ENCODE measurements at places on chromosomes 6 and 20. TPM values are rescaled to one million over a fixed set of nuclear protein-coding genes. Genes with fewer than 3 reads are reported as not detected.

DNA sequence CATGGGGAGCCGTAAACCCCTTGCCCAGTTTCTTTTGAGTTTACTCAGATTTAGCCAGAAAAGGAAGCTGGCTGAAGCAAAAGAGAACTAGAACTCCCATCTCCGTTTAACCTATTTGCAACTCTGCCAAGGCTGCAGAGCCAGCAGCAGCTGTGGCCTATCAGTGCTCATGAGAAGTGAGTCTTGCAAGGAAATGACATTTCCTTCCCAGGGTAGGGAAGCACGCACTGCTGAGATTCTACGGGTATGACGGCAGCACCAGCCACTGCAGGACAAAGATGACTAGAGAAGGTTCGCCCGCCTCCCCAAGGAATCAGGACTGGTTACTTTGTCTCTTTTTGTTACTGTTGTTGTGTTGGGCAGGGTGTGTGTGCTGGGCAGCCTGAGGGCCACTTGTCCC is 47.6 kb downstream of the PPP1R3G start:
- H3K4me1 ChIP-seq: no peaks in the 10 kb centered on the region
- no peak overlapping the region for H3K27ac ChIP-seq
- no peak overlapping the region for H3K4me3 ChIP-seq
- H3K36me3 ChIP-seq: no peaks in the 10 kb centered on the region
- peak; percentile 75 for DNase-seq
- H3K27me3 ChIP-seq: no peaks in the 10 kb centered on the region

GRCh38 chr6:125872259-125872921 is 81.6 kb downstream of the NCOA7 start:
- no peak for DNase-seq
- no peaks in the 10 kb centered on the region for H3K4me1 ChIP-seq
- H3K27me3 ChIP-seq: no peaks in the 10 kb centered on the region

DNA sequence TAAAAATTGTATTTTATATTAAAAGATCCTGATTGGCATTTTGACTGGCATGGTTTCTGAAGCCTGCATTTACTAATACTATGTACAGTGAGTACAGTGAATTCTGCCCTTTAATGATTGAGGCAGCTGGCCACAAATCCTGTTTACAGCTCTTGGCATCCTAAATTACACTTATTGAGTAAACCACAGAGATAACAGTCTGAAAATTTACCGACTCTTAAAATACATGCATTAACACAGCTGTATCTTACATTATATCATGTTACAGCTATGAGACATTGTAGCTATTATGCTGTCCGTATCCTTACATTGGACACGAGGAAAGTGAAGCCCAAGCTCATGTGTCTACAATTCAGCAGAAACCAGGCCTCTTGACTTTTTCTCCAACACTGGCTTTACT is 90.8 kb downstream of the FAM83B start:
- no peak overlapping the region for H3K27ac ChIP-seq
- H3K4me3 ChIP-seq: no peak overlapping the region
- no peaks in the 10 kb centered on the region for H3K27me3 ChIP-seq

- H3K4me1 ChIP-seq: no peaks in the 10 kb centered on the region
- no peak for DNase-seq
- H3K27me3 ChIP-seq: no peaks in the 10 kb centered on the region
- H3K36me3 ChIP-seq: no peaks in the 10 kb centered on the region
- H3K4me3 ChIP-seq: no peak overlapping the region
These were observed 59.4 kb upstream of the CITED2 start for GRCh38 chr6:139433631-139434419.

DNA sequence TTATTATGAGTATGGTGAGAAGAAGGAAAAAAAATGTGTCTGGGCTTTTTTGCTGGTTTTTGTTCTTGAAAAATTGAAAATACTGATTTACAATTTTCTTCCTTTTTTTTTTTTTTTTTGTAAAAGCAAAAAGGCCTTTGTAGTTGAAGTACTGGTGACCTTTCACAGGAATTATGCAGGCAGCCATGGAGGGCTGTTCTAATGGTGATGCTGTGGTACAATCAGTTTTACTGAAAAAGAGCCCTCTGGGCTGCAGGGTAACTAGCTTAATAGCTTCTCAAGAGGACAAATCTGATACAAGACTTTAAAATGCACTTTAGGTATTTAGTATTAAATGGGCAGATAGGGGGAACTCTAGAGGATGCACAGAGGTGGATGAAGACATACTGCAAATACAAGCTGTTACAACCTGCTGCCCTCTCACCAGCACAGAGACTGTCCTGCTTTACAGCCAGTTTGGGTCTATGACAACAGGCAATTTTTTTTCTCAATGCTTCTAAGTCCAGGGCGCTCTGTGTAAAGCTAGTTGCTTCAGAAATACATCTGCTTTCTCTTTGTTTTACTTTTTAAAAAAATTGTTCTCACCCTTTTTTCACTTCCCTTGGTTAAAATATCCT is 61.6 kb upstream of the HS3ST5 start:
- H3K4me1 ChIP-seq: no peaks in the 10 kb centered on the region
- no peak for DNase-seq
- H3K27me3 ChIP-seq: no peaks in the 10 kb centered on the region
- H3K36me3 ChIP-seq: no peaks in the 10 kb centered on the region

- no peaks in the 10 kb centered on the region for H3K4me1 ChIP-seq
- DNase-seq: no peak
- H3K36me3 ChIP-seq: no peaks in the 10 kb centered on the region
- no peak overlapping the region for H3K4me3 ChIP-seq
These were observed 45.9 kb upstream of the MC3R start for GRCh38 chr20:56202493-56203077.

GRCh38 chr6:3429211-3429610 is 27.6 kb downstream of the SLC22A23 start:
- no peak overlapping the region for H3K4me3 ChIP-seq
- H3K4me1 ChIP-seq: no peaks in the 10 kb centered on the region
- H3K27me3 ChIP-seq: no peaks in the 10 kb centered on the region
- H3K27ac ChIP-seq: no peak overlapping the region
- no peak for DNase-seq

GRCh38 chr20:41889126-41889843 is 271.1 kb upstream of the CHD6 start:
- peak; percentile 64 for DNase-seq
- no peaks in the 10 kb centered on the region for H3K36me3 ChIP-seq
- peaks cover 12% of the 10 kb centered on the region for H3K4me1 ChIP-seq
- peak overlapping the region; percentile 90 for H3K27ac ChIP-seq
- H3K27me3 ChIP-seq: no peaks in the 10 kb centered on the region

GRCh38 chr20:11159728-11160127 is 485.9 kb upstream of the JAG1 start:
- no peak for DNase-seq
- H3K27me3 ChIP-seq: no peaks in the 10 kb centered on the region
- no peak overlapping the region for H3K4me3 ChIP-seq
- no peaks in the 10 kb centered on the region for H3K36me3 ChIP-seq

Gene PNLDC1
- not detected for total RNA-seq

- no peaks in the 10 kb centered on the region for H3K27me3 ChIP-seq
- H3K4me3 ChIP-seq: no peak overlapping the region
- DNase-seq: peak; percentile 49
- no peak overlapping the region for H3K27ac ChIP-seq
- H3K4me1 ChIP-seq: no peaks in the 10 kb centered on the region
These were observed 738.4 kb downstream of the KIF16B start for GRCh38 chr20:15834857-15835256.

- H3K4me1 ChIP-seq: no peaks in the 10 kb centered on the region
- peaks cover 41% of the 10 kb centered on the region for H3K36me3 ChIP-seq
- H3K27me3 ChIP-seq: no peaks in the 10 kb centered on the region
- H3K27ac ChIP-seq: peak overlapping the region; percentile 86
These were observed 888 bp downstream of the DYNLRB1 start for GRCh38 chr20:34517114-34517505.

Gene ATAT1
- 38.0 TPM for total RNA-seq

DNA sequence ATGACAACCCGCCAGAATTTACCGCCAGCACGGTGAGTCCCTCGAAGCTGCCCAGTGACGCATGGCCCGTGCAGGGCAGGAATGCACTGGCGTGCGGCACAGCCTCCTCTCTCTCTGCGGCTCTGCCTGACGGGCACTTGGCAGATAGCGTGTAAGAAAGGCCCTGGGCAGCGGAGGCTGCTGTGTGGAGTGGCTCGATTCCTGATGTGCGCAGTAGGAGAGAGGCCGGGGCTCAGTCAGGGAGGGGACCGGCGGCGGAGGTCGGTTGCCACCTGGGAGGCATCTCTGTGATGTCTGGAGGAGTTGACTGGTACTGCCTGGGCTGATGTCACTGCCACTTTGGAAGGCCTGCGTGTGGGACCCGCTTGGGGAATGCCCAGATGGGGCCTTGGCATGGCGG is 170.7 kb downstream of the TAF4 start:
- no peak for DNase-seq
- no peaks in the 10 kb centered on the region for H3K36me3 ChIP-seq
- H3K4me3 ChIP-seq: no peak overlapping the region
- no peak overlapping the region for H3K27ac ChIP-seq
- H3K4me1 ChIP-seq: no peaks in the 10 kb centered on the region

GRCh38 chr20:38392356-38392755 is 42.8 kb downstream of the SNHG17 start:
- no peaks in the 10 kb centered on the region for H3K36me3 ChIP-seq
- H3K4me1 ChIP-seq: peaks cover 8% of the 10 kb centered on the region
- no peak overlapping the region for H3K4me3 ChIP-seq
- H3K27ac ChIP-seq: no peak overlapping the region
- peak; percentile 61 for DNase-seq

Gene CRISP1
- total RNA-seq: not detected

DNA sequence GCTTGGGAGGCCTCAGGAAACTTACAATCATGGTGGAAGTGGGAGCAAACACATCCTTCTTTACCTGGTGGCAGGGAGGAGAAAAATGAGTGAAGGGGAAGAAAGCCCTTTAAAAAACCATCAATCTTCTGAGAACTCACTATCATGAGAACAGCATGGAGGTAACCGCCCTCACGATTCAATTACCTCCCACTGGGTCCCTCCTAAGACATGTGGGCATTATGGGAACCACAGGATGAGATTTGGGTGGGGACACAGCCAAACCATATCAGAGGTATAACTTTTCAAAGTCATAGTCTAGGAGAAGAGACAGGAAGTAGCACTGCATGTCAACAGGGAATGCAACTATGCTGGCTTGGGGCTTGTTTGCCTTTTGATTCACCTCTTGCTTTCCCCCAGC is 59.9 kb upstream of the DTNBP1 start:
- DNase-seq: no peak
- H3K4me3 ChIP-seq: no peak overlapping the region
- no peak overlapping the region for H3K27ac ChIP-seq
- no peaks in the 10 kb centered on the region for H3K27me3 ChIP-seq
- H3K4me1 ChIP-seq: no peaks in the 10 kb centered on the region

DNA sequence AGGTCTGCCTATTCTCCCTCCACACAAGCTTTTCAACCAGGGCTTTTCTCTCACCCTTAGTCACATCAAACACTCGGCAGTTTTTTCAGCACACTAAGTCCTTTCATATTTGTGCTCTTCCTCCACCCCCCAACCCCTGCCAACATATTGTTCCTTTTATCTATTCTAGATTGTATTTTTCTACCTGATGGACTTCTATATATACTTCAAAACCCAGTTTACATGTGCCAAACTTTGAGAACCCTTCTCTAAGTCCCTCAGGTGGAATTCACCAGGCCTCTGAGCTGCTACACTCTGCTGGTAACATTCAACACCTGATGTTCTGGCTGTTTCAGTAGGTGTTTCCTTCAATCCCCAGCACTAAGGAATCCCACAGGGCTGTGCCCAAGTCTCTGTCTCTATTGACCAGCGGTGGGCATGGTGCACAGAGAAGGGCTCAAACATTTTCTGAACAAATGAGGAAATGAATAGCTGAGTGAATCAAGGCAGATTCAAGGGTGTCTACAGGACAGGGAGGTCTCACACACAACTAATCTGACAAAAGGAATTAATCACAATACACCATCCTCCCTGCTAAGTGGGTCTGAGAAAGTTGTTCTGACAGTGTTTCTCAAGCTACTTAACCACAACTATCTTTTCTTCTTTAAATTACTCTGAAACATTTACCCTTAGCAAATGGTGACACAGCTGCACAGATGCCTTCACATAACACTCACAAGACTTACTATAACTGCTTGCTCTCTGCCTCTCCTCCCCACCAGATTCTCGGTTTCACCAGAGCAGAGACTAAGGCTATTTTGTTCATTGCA is 166.5 kb downstream of the TSHZ2 start:
- H3K4me3 ChIP-seq: no peak overlapping the region
- no peaks in the 10 kb centered on the region for H3K27me3 ChIP-seq
- H3K4me1 ChIP-seq: no peaks in the 10 kb centered on the region
- H3K36me3 ChIP-seq: no peaks in the 10 kb centered on the region
- no peak overlapping the region for H3K27ac ChIP-seq
- no peak for DNase-seq

GRCh38 chr6:24907919-24908649 is 27.7 kb downstream of the RIPOR2 start:
- H3K36me3 ChIP-seq: no peaks in the 10 kb centered on the region
- H3K4me3 ChIP-seq: no peak overlapping the region
- no peak for DNase-seq

Gene CGA
- not detected for total RNA-seq

Gene HCK
- total RNA-seq: 0.70 TPM

DNA sequence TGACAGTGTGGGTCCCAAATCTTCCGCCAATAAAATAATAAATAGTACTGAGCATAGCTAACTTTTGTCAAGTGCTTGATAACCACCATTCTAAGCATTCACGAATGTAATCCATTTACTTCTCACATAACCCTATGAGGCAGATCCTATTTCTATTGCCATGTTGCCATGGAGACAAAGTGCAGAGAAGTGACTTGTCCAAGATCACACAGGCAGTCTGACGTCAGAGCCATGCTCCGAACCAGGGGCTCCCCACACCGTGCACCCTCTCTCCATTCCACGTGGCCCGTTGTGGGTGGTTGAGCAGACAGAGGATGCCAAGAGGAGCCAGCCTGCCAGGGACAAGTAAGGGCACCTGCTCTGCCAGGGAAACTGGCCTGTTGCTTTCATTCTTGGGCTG is 38.9 kb downstream of the CDH22 start:
- H3K36me3 ChIP-seq: no peaks in the 10 kb centered on the region
- no peak overlapping the region for H3K4me3 ChIP-seq
- no peaks in the 10 kb centered on the region for H3K27me3 ChIP-seq
- DNase-seq: no peak

DNA sequence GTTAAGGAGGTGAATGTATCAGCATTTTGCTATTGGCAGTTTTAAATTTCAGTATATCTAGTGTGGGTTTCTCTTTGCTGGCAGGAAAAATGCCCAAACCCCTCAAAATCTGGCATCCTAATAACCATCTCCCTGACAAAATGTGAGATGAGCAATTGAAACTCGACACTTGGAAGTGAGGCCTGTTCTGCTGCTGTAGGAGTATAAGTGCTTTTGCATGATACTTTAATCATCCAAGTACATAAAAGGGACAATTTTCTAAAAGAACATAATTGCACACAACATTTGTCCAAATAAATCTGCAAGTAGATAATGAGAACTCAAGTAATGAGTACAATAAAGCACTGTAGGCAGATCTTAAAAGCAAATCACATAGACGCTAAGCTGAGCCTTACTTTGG is 36.5 kb downstream of the LAMP5 start:
- DNase-seq: no peak
- H3K27ac ChIP-seq: no peak overlapping the region
- no peaks in the 10 kb centered on the region for H3K4me1 ChIP-seq
- no peaks in the 10 kb centered on the region for H3K27me3 ChIP-seq
- H3K36me3 ChIP-seq: no peaks in the 10 kb centered on the region

- H3K27me3 ChIP-seq: peaks cover 99% of the 10 kb centered on the region
- no peaks in the 10 kb centered on the region for H3K36me3 ChIP-seq
- H3K4me1 ChIP-seq: peaks cover under 1% of the 10 kb centered on the region
- peak; percentile 70 for DNase-seq
- no peak overlapping the region for H3K4me3 ChIP-seq
These were observed 1.7 kb upstream of the DLL1 start for GRCh38 chr6:170292407-170293158.

Gene VWA7
- 0.29 TPM for total RNA-seq

Gene TP53INP2
- 21.4 TPM for total RNA-seq

Gene SCAND1
- total RNA-seq: 56.3 TPM

Gene HTR1E
- 1.6 TPM for total RNA-seq

Data from endodermal cell (in vitro differentiated cells).